Stimulated activated CD8-positive, alpha-beta memory T cell treated with anti-CD3 and anti-CD28 coated beads, Interleukin-2, amount 100 ng/mL, for 1 hour (primary cell): ENCODE measurements at places on chromosomes 5 and 9.

GRCh38 chr5:95162231-95162992, 122.5 kb downstream of the MCTP1 start:
- DNase-seq = no peak

DNA sequence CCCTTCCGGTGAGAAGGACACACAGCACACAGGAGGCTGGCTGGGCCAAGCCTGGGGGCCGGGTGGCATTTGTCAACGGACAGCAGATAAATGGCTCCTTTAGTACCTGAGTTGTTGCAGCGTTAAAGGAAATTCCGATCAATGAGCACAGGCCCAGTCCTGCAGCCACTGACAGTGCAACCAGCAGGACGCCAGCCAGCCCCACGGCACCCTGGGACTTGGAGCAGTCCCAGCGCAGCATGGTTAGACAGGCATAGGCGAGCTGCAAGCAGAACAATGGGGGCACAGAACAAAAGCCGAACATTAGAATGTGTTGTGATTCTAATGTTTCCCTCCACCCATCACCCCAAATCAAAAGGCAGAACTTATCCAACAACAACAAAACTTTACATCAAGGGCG, 39.3 kb downstream of the PTCH1 start:
- DNase-seq = no peak

DNA sequence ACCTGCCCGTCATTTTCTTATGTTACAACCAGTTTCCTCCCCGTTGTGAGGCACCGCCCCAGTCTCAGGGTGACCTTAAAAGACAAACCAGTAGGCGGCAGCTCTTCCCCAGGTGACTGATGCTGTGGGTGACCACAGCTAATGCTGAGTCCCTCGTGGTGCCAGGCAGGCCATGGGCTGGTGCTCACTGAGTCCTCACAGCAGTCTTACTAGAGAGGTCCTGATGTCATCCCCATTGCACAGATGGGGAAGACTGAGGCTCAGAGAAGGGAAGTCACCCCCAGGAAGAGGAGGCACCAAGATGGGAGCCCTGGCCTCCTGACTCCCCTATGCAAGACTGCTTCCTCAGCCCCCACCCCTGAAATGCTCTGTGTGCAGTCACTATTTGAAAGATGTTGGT, 978 bp downstream of the CFAP157 start:
- no peak for DNase-seq

DNA sequence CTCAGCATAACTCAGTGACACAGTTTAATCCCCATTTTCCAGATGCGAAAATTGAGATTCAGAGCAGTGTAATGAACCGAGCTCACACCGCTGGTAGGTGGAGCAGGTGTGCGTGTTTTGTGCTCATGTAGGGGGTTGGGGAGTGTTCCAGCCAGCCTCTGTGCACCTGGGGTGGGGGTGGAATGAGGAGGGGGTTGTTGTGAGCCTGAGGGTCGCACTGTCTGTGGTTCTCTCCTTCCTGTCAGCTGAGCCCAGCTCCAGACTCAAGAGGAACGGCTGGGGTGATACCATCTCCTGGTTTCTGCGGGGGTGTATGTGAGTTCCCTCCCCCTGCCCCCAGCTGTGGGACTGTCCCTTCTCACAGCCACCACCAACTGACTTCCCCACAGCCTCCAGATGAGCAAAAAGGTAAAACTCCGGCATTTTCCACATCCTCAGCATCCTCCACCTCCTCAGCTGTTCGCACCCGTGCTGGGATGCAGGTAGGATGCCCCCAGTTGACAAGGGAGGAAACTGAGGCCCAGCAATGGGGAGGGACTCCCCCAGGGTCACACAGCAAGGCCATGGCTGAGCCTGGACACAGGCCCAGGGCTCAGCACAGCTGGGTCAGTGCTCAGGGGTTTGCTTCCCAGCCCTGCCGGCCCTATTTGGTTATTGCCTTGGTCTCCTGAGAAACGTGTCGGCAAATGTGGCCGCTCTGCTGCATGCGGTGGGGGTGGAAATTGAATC, 2.1 kb downstream of the SH2D3C start:
- DNase-seq = peak; percentile 64

DNA sequence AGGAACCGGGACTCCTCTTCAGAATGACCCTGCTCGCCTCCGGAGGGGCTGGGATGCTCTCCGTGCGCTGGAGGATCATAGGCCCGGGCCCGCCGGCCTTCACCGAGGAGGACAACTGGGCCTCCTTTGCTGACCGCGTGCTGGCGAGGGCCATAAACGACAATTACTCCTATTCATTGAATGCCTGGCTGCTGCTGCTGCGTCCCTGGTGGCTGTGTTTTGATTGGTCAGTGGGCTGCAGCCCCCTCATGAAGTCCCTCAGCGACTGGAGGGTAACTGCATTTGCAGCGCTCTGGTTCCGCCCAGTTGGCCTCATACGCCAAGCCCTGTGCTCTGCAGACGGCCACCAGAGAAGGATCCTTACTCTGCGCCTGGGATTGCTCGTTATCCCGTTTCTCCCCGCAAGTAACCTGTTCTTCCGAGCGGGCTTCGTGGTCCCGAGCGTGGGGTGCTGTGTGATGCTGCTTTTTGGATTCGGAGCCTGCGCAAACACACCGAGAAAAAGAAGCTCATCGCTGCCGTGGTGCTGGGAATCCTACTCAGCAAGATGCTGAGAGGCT, 16.6 kb downstream of the OR2V1 start:
- no peak for DNase-seq

GRCh38 chr5:96876292-96876850, at the start of gene ERAP2:
Gene ERAP2 (plus strand): TSS chr5:96876500. CDS start chr5:96879686, 3,186 bp downstream.
- DNase-seq = no peak

DNA sequence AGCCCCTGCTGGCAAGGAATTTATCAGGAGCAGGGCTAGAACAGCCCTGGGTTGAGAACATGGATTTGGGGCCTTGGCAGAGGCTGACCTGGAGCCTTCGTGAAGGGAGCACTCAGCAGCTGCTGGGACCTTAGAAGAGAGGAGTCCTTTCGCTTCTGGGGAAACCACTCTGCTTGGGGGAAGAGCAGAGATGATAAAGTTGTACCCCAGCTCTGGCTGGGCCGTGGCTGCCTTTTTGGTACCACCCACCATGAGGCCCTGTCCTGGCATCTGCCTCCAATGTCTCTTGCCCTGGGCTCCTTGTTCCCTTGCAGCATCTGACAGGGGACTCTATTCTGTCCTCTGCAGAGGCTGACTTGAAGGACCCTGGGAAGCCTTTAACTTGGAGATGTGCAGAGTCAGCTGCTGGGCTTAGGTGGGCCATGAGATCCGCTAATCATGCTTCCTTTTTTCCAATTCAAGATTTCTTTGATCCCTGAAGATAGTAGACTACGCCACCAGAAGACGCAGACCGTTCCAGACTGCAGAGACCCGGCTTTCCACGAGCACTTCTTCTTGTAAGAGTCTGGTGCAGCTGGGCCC, 20.2 kb downstream of the RGS3 start:
- DNase-seq = no peak
